ENCODE measurements at places on chromosomes 6 and 20.

GRCh38 chr6:167446046-167446445 lies 121.2 kb downstream of the TTLL2 start:
- DNase-seq, result no peak

GRCh38 chr6:112081569-112081968 lies 5.7 kb downstream of the TUBE1 start:
- DNase-seq, result no peak

DNA sequence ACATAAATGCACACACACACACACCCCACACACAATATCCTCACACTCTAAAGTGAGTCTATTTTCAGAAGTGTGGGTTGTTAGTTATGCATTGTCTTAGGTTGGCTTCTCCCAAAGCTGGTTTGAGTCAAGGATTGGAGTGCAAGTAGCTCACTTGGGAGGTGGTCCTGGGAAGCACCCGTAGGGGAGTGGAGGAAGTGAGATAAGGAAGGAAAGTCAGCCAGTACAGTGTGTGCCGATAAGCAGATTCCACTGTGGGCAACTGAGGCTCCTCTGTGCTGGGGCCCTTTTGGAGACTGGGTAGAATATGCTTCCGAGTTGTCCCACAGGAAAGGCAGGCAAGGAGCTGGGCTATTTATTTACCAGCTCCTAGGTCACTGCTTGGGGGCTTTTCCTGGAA lies 67.2 kb downstream of the PLCB4 start:
- DNase-seq, result no peak

DNA sequence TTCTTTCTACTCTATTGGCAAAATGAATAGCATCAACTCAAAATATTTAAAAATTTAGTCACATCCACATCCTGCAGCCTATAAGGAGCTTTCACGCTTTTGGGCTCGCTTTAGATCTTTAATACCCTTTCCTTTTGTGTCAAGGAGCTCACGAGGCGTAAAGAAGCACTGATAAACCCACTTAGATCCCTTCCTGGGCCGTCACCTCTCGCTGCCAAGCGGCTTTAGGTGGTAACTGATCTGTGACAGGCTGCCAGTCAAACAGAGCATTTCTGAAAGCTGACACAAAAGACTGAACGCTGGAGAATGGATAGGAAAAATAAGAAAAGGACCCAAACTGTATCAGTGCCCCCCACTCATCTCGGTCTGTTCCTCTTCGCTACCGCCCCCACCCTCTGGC lies 385.7 kb upstream of the MMS22L start:
- no peak for DNase-seq

DNA sequence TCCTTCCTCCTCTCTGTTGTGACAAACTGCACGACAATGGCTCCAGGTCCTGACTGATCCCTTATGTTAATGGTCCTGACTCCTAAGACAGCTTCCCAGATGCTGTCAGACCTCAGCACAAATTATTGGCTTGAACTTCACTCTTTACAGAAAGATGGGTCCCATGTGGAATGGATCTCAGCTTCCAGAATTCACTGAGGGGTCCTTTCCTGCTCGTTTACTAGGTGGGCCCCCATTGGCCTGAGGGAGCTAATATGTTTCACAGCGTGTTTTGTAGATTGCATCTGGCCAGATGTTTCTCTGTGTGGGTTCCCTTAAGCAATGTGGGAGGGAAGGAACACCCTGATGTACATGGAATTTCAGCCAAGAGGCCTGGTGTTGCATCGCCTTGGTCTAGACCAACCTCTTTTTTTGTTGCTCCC lies 826.6 kb downstream of the MAFB start:
- no peak for DNase-seq

GRCh38 chr6:115617031-115617430 lies 443.7 kb downstream of the FRK start:
- no peak for DNase-seq

DNA sequence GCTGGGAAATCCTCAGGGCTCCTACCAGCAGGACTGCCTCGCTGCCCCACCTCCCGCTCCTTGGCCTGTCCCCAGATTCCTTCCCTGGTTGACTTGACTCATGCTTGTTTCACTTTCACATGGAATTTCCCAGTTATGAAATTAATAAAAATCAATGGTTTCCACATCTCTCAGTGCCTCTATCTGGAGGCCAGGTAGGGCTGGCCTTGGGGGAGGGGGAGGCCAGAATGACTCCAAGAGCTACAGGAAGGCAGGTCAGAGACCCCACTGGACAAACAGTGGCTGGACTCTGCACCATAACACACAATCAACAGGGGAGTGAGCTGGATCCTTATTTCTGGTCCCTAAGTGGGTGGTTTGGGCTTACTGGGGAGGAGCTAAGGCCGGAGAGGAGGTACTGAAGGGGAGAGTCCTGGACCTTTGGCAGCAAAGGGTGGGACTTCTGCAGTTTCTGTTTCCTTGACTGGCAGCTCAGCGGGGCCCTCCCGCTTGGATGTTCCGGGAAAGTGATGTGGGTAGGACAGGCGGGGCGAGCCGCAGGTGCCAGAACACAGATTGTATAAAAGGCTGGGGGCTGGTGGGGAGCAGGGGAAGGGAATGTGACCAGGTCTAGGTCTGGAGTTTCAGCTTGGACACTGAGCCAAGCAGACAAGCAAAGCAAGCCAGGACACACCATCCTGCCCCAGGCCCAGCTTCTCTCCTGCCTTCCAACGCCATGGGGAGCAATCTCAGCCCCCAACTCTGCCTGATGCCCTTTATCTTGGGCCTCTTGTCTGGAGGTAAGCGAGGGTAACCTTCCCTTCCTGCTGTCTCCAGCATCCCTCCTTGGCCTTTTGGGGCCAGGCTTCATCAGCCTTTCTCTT lies at the start of gene CFB:
Gene CFB (plus strand): TSS at position 589 of the 863 bp plus-strand sequence. CDS start 127 bp downstream, at position 716.
- DNase-seq, result no peak

DNA sequence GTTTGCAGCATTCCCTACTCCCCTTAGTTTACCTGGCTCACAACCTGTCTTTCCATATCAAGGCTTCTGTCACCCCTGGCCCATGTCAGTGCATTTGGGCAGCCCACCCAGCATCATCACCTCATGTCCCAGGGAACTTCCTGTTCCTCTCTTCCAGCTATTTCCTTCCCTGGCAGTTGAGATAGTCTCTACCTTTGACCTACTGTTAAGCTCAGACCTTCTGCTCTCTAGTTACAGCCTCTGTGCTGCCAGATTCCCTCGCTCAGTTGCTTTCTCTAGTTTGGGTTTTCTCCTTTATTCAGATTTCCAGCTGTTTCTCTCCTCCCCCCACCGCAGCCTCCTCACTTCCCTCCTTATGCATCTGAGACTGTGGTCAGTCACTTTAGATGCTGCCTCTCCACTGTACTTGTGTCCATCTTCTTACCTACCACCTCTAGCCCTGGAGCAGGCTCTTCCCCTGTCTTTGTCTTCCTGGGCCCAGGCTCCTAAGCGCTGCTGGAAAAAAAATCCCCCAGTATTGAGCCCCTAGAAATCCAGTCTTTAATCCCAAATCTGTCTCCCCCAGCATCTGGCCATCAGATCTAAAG lies 16.3 kb downstream of the PTPN1 start:
- DNase-seq, result no peak

GRCh38 chr6:168648240-168649125 lies 207.5 kb downstream of the SMOC2 start:
- no peak for DNase-seq

DNA sequence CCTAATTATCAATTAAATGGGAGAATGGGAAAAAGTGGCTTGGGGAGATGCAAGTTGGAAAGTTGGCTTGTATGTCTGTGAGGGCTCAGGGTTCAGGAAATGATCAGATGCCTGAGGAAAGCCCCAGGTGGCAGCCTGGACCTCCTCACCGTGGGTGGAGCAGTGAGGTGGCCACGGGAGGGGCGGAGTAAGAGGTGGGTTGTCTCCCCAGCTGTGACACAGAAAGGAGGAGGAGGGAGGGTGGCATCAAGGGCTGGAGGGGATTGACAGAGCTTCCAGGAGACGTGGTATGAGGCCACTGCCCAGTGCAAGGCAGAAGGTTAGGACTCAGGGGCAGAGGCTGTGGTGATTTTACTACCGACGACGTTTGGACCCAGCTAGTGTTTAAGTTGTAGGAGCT lies 672.2 kb downstream of the PRKN start:
- DNase-seq, result no peak

- no peak for DNase-seq
Measured at GRCh38 chr6:170186941-170187668, 103.8 kb downstream of the DLL1 start.

- DNase-seq, result no peak
Measured at GRCh38 chr6:126176282-126176681, 163.6 kb upstream of the CENPW start.

GRCh38 chr6:78966542-78966941 lies 99.2 kb downstream of the IRAK1BP1 start:
- DNase-seq, result no peak

DNA sequence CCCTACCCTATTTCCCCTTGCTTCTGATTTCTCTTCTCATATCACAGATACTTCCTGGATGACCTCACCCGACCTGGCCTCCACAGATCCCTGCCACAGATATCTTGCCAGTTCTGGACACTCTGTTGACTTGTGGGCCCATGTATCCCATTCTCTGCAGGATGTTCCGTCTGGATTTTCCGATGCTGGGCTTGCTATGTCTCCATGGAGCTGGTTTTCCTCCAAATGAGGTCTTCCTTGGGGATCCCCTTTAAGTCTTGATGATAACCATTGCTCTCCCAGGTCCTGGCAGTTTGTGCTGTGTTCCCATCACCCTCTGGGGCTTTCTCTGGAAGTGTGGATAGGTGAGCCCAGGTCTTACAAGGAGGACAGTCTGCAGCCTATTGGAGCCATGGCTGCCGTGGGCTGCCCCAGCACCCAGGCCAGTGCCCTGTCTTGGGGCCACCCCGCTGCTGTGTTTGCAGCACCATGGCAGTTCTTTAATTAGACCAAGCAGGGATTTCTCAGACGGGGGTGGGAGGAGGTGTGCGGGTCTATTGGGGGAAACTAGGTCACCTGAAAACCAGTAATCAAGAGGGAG lies 23.9 kb downstream of the PPP1R16B start:
- no peak for DNase-seq

DNA sequence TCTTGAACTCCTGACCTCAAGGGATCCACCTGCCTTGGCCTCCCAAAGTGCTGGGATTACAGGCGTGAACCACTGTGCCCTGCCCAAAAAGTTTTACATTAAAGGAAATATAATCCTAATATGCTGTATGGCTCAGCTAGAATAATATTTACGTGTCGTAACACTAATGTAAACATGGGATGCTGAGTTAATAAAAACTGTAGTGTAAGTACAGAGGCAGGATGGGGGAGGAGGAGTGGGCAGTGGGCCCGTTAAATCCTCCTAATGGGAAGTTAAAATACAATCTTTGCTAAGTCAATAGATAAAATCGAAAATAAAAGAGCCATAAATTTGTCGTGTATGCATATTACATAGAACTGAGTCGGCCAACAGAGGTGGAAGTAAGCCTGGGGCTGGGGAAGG lies 12.1 kb upstream of the IP6K3 start:
- DNase-seq, result no peak

DNA sequence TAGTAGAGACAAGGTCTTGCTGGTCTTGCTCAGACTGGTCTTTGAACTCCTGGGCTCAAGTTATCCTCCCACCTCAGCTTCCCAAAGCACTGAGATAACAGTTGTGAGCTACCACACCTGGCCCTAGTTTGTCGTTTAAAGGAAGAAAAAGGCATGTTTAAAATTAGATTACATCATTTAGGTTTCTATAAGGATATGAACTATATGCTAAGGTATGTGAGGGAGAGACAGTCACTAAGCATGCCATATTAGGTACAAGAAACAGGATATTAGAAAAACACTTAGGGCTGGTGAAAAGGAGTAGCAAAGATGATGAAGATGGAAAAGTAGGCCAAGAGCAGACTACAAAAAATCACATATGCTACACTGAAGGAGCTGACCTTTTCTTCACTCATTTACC lies 106.4 kb downstream of the ASCC3 start:
- no peak for DNase-seq

DNA sequence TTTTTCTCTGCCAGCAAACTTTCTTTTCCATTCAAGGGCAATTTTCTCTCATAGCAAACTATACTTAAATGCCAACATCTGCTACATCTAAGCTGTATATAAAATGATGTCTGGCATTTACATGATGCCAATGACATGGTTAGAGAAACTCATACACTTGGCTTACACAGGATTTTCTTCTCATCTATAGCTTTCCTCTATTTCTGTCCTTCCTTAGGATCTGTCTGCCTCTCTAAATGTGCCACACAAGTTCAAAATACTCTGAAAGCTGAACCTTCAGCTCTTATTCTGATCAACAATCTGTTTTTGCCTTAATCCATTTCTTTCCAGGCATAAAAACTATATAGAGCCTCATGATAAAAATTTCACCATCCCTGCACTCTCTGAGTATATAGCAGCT lies 290.9 kb upstream of the RNF217 start:
- no peak for DNase-seq

DNA sequence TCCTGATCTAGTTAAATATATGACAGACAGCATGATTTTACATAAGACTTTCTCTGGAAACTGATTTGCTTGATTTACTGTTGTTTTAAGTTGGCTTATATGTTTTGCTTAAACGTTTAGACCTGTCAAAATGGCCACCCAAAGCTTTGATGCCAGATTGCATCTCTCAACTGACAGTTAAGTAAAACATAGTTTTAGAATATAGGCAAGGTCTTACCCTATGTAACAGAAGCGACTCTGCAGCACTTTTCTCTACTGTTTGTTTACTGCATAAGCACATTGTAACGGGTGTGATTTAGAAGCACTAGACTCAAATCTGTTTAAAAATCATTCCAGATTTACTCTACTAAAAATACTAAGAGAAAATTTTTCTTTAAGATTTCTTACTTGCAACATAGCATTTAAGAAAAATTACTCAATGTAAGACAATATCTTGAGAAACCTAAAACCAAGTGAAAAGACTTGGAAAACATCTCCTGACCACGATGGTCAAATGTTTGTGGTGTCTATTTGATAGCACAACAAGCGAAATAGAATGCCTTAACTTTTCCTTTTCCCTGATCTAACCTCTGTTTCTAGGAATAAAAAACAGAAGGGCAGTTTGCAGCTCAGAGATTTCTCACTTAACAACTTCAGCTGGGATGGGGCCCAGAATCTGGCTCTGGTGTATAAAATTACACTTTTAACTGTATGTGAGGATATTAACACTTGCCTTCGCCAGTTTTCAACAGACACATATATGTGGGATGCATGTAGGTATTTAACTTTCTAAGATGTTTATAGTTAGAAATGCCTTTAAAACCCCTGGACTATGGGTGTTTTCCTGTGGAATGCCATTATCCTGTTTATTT lies 47.4 kb downstream of the AIG1 start:
- no peak for DNase-seq

- DNase-seq, result no peak
Measured at GRCh38 chr20:42531508-42531961, 658.2 kb downstream of the PTPRT start.

GRCh38 chr6:13767121-13767808 lies 47.1 kb downstream of the MCUR1 start:
- peak; percentile 57 for DNase-seq
